ENCODE measurements at places on chromosomes 5 and 9.

DNA sequence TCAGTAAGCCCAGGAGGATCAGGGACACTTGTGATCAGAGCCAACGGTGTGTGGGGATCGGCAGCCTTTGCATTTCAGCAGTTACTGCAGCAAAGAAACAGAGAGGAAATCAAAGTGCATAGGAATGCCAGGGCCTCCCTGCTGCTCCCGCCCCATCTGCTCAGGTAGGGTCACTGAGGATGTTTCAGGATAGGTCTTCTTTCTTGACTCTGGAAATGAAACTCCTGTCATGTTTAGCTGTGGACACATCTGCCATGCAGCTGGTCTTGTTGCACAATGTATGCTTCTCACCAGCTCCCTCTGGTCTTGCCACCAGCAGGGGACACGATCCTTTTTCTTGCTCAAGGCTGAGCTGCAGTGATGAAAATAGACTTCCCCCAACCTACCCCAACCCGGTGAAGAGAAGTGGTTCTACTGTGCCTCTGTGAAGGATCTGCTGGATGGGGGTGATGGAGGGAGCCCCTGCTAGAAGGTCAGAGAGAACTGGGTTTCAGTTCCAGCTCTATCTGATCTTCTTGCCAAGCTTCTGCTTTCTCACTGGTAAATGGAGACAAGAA lies 185.2 kb upstream of the KLF4 start:
- peak; percentile 14 for DNase-seq

- peak; percentile 7 for DNase-seq
Measured at GRCh38 chr5:170757182-170757601, 26.3 kb upstream of the GABRP start.

GRCh38 chr9:20526500-20527319 lies 95.6 kb downstream of the MLLT3 start:
- DNase-seq = peak; percentile 74

DNA sequence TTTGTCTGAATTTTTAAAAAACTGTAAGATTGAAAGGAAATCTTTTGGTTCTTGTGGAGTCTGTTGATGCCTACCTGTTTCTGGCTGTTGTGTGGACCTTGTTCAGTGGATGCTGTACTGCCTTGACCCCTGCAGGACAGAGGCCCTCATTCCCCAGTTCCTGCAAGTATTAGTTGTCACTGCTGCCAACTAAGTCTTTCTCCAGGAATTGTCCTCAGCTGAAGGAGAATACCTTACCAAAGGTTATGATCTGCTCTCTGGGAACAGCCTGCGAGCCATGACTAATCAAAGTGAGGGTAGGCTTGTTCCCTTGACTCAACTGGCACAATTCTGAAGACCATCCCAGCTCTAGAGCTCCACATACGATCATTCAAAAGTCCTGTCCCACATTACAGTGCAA lies 145.3 kb upstream of the FST start:
- no peak for DNase-seq

GRCh38 chr9:68778635-68779034 lies 73.6 kb downstream of the PIP5K1B start:
- DNase-seq = no peak

GRCh38 chr9:31824860-31825259 lies 559.6 kb upstream of the ACO1 start:
- DNase-seq = no peak

- peak; percentile 40 for DNase-seq
Measured at GRCh38 chr5:172052450-172053236, 46.2 kb upstream of the FBXW11 start.

DNA sequence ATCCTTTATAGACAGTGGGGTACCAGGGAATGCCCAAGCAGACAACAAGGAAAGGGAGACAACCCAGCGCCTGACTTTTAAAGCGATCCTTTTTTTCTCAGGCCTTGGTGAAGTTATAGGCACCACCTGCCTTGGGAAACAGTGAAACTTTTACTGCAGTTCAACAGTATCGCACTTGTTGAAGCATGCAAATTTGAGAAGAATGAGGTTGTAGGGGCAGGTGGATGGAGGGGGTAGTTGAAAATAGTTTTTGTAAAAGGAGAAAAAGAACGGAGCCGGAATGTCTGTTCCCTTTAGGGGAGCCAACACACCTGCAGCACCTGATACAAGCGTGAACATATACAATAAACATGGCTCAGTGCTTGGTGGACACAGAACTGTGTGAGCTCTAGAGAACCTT lies 190.2 kb upstream of the NR3C1 start:
- no peak for DNase-seq
